AML-193 (cell line): ENCODE measurements at places on chromosomes 1 and 21.

GRCh38 chr21:36163750-36164741 lies 7.4 kb downstream of the DOP1B start:
- peak; percentile 50 for DNase-seq

DNA sequence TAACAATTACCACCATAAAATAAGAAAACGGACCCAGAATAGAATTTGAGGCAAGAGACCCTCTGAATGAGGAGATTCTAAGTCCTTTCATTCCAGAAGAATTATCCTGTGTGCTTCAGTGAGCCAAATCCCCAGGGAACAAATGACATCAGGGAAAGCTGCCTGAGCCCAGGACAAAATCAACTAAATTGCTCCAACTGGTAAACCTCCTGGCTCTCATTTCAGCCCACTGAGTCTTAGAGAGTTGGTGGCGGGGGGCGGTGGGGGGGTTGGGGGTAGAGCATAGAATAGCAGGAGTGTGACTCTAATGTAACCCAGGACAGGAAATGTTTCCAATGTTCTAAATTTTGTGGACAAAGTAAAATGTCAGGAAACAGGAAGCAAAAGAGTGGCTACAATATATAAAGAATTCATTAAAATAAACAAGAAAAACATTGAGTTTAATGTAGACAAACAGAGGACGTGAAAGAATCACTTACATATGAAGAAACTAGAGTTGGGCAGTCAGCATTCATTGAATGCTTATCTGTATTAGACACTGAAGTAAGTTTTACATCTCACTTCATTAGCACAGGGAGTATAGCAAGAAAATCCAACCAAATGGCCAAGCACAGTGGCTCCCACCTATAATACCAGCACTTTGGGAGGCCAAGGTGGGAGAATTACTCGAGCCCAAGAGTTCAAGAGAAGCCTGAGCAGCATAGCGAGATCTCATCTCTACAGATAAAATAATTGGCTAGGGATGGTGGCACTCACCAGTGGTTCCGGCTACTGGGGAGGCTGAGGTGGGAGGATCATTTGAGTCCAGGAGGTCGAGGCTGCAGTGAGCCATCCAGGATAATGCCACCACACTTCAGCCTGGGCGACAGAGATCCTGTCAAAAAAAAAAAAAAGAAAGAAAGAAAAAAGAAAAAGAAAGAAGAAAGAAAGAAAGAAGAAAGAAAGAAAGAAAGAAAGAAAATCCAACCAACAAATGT lies 75.1 kb downstream of the DHRS3 start:
- no peak for DNase-seq

GRCh38 chr1:69871412-69871811 lies 303.7 kb downstream of the LRRC7 start:
- no peak for DNase-seq

- peak; percentile 32 for DNase-seq
Measured at GRCh38 chr1:182050481-182051448, 10.7 kb downstream of the ZNF648 start.

DNA sequence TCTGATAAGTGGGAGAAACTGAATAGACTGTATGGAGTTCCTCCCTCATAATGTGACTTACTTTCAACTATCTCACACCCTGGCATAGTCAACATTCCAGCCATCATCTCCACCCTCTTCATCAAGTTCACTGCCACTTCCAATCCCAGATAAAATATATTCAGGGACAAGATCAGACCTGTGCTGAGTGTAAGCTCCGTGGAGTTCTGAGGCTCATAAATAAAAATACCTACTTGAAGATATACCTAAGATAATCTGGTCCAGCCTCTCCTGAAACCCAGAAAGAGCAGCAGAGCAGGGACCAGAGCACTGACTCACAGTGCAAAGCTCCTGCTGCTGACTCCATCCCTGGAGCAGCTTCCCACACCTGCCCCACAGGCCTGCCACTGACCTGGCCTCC lies 1.7 kb upstream of the LCE7A start:
- DNase-seq: no peak

GRCh38 chr21:44377922-44378645 lies 24.7 kb downstream of the TRPM2 start:
- no peak for DNase-seq

GRCh38 chr1:228152918-228153258 lies 3.2 kb downstream of the GJC2 start:
- DNase-seq: no peak

DNA sequence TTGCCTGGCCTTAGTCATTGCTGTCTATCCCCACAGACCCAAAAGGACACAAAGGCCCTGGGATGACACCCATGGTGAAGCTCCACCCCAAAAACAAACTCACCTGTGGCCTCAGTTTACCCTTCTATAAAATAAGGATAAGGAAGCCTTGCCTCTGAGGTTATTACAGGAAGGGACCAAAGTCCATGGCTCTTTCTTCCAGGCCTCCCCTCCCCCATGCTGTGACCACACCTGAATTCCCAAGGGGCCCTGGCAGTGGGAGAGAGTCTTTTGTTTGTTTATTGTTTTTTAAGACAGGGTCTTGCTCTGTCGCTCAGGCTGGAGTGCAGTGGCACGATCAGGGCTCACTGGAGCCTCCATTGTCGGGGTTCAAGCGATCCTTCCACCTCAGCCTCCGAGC lies 10.5 kb upstream of the TNFRSF25 start:
- DNase-seq: no peak

DNA sequence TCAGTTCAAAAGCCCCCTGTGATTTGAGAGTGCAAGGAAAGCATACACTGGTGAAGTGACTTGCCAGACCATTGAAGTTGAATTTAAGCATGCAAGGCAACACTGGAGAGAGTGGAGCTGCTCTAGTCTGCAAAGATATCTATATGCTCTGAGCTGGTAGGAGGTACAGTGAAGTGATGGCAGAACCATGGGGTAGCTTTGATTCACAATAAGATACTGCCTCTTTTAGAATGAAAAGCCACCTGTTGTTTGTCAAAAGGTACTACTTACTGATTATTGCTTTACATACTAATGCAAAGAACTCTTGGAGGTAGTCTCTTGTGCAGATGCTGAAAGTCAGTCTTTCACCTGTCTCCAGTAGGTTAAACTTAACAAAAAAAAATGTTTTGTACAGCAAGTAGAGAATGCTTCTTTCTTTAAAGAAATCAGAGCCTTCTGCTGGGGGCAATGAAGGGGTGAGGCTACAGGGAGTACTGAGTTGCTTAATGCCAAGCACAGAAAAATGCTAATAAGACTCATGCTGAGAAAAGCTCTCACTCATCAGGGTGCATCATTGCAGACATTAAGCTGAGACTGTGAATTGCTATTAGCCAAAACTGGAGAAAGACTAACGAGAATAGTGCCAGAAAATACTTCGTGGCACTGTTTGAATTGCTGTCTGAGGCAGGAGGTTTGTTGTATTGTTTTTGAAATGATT lies 1150.5 kb upstream of the TMPRSS15 start:
- no peak for DNase-seq

- DNase-seq: no peak
Measured at GRCh38 chr1:20840731-20841130, 53.6 kb upstream of the HP1BP3 start.

GRCh38 chr1:245645406-245645805 lies 490.6 kb downstream of the KIF26B start:
- DNase-seq: no peak

DNA sequence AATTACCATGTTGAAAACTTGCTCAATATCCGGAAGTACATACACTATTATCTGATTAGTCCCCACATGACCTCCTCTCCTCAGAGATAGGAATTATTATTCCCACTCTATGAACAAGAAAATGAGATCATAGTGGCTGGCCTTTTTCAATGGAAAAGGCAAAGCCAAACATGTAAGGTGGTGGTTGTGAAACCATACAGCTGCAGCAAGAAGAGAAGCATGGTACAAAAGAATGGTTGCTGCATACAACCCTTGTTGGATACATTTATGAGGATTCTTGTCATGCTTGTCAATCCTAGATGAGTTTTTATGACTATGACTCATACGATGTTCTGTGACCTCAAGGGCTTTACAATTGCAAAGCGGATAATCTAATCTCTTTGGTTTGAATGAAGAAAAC lies 514.7 kb downstream of the PLPP3 start:
- no peak for DNase-seq
